Breast epithelium (tissue), 4 donors: ENCODE measurements at places on chromosomes 11 and 22. TPM values are rescaled to one million over a fixed set of nuclear protein-coding genes. Genes with fewer than 3 reads are reported as not detected.

The PLEKHB1 gene
- 0.80 TPM for total RNA-seq

DNA sequence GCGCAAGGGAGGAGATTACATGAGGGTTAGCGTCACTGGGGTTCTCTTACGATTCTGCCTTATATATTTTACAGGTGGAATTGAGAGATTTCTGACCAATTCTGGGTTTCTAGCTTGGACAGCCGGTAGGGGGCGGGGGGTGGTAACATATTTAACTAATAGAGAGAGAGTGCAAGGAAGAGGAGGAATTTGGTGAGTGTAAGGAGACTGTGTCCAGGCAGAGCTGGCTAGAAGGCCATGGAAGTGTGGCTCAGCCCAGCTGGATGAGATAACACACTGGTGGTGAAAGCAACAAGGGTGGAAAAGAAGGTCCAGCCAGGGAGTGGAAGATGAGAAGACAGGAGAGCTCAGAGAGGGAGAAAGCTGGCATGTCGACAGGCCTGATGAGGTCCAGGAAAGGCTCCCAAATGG lies 56.5 kb downstream of the ST3GAL4 start:
- H3K4me3 ChIP-seq = no peak overlapping the region
- H3K36me3 ChIP-seq = no peaks in the 10 kb centered on the region
- H3K4me1 ChIP-seq = peaks cover 16% of the 10 kb centered on the region
- DNase-seq = no peak
- H3K27me3 ChIP-seq = no peaks in the 10 kb centered on the region
- peak overlapping the region; percentile 23 for H3K27ac ChIP-seq

DNA sequence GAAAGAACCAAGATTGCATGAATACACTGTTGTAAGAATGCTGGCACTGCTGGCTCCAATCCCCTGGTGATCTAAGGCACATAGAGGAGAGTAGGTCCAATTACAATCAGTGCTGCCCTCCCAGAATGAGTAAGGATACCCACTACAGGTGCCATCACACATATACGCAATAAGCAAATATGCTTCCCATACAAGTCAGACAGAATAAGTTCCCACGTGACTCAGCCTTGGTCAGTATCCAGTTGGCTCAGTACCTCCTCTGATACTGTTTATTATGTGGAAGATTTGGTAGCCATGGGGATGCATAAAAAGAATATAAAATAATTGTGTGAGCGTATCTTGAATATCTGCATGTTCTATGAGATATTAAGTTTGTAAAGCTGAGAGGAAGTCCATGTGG lies 8.9 kb upstream of the OR2D3 start:
- H3K36me3 ChIP-seq = no peaks in the 10 kb centered on the region
- no peak overlapping the region for H3K4me3 ChIP-seq
- H3K27me3 ChIP-seq = no peaks in the 10 kb centered on the region

GRCh38 chr11:2103668-2104523 lies 35.3 kb downstream of the IGF2 start:
- H3K4me1 ChIP-seq = no peaks in the 10 kb centered on the region
- no peaks in the 10 kb centered on the region for H3K27me3 ChIP-seq
- no peak overlapping the region for H3K4me3 ChIP-seq
- H3K36me3 ChIP-seq = no peaks in the 10 kb centered on the region

- H3K27ac ChIP-seq = no peak overlapping the region
- no peaks in the 10 kb centered on the region for H3K4me1 ChIP-seq
- DNase-seq = no peak
- H3K4me3 ChIP-seq = no peak overlapping the region
Observed at GRCh38 chr11:84854498-84854880, 772.7 kb downstream of the DLG2 start.

DNA sequence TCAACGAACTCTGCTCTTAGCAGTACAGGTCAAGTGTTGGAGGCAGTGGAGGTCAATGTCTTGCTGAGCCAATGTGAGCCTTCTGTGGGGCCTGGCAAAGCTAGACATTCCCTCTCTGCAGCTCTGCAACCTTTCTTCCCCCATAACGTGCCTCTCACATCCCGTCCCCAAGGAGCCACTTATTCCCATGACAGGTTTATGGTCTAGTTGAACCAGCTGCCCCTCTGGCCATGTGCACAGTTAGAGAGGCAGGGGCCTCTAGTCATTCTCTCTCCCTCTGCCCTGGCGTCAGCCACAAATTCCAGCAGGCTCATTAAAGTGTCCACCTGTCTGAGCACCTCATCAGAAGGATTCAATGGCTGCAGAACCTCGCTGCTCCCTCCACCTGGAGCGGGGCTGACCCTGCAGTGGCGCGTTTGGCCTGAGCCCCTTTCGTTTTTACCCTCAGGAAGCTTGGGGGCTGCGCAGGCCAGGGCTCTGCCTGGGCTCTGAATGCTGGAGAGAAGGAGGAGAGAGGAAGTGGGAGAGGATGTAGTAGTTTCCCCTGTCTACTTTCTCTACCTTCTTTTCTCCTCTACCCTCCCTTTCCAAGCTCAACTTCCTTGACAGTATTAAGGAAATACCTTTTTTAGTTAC lies 302.1 kb upstream of the B3GAT1 start:
- no peak overlapping the region for H3K4me3 ChIP-seq
- H3K4me1 ChIP-seq = no peaks in the 10 kb centered on the region
- H3K27ac ChIP-seq = no peak overlapping the region
- no peaks in the 10 kb centered on the region for H3K27me3 ChIP-seq
- no peaks in the 10 kb centered on the region for H3K36me3 ChIP-seq

GRCh38 chr11:27619763-27620335 lies 80.4 kb downstream of the BDNF start:
- no peak overlapping the region for H3K4me3 ChIP-seq
- no peaks in the 10 kb centered on the region for H3K27me3 ChIP-seq
- H3K36me3 ChIP-seq = no peaks in the 10 kb centered on the region
- H3K27ac ChIP-seq = no peak overlapping the region
- no peak for DNase-seq
- H3K4me1 ChIP-seq = no peaks in the 10 kb centered on the region

DNA sequence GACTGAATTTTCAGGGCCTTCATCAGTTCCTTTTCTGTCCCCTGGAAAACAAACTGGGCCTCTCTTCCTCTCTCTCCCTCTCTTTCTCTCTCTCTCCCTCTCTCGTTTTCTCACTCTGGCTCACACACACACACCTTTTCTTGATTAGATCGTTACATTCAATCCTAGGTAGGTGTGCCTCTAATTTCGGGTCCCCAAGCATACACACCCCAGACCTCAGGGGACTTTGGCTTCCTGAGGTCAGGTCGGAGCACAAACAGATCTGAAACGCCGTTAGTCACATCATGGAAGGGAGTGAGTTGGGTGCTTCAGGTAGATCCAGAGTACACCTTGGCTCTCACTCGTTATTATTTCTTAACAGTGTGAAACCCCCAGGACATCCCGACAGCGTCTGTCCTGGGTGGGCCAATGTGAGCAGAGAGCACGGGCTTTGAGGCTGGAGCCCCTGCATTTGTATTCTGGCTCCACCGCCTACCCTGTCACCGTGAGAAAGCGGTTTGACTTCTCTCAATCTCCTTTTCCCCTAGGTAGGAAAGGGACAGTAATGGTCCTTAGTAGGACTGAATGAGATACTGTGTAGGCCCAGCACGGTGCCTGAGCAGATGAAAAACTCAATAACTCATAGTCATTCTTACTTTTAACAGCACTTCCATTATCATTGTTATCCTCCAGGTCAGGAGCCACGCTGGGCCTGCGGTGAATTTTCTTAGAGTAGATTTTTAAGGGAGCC lies 37.3 kb upstream of the POU2AF1 start:
- H3K36me3 ChIP-seq = no peaks in the 10 kb centered on the region
- H3K4me1 ChIP-seq = peaks cover 17% of the 10 kb centered on the region
- DNase-seq = no peak

GRCh38 chr11:36160091-36160490 lies 129.1 kb downstream of the COMMD9 start:
- no peak overlapping the region for H3K27ac ChIP-seq
- no peak for DNase-seq
- H3K27me3 ChIP-seq = no peaks in the 10 kb centered on the region
- no peaks in the 10 kb centered on the region for H3K36me3 ChIP-seq

- H3K27me3 ChIP-seq = no peaks in the 10 kb centered on the region
- no peaks in the 10 kb centered on the region for H3K36me3 ChIP-seq
- no peak for DNase-seq
Observed at GRCh38 chr22:38267086-38267485, 5.7 kb downstream of the TMEM184B start.

DNA sequence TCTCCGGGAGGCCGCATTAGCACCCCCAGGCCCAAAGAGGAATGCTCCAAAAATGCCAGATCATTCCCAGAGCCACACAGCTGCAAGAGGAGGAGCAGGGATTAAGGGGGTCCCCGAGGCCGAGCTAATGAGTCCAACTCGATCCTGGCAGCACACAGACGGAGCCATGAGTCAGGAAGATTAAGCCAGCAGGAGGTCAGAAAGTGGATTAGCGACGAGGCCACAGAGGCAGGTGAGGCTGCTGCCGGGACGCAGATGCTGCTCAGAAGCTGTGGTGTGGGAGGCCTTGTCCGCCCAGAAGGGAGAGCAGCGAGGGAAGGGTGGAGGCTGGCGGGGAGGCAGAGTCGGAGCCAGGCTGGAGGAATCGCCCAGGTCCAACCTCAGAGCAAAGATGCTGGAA lies 120.5 kb downstream of the SHANK2 start:
- peak; percentile 40 for DNase-seq
- H3K27me3 ChIP-seq = no peaks in the 10 kb centered on the region
- H3K4me1 ChIP-seq = no peaks in the 10 kb centered on the region
- H3K4me3 ChIP-seq = no peak overlapping the region

The ROBO4 gene
- 30.5 TPM for total RNA-seq

- no peak overlapping the region for H3K27ac ChIP-seq
- H3K4me3 ChIP-seq = no peak overlapping the region
- no peaks in the 10 kb centered on the region for H3K4me1 ChIP-seq
- H3K36me3 ChIP-seq = no peaks in the 10 kb centered on the region
- H3K27me3 ChIP-seq = no peaks in the 10 kb centered on the region
Observed at GRCh38 chr22:27482402-27482801, 319.2 kb downstream of the MN1 start.

DNA sequence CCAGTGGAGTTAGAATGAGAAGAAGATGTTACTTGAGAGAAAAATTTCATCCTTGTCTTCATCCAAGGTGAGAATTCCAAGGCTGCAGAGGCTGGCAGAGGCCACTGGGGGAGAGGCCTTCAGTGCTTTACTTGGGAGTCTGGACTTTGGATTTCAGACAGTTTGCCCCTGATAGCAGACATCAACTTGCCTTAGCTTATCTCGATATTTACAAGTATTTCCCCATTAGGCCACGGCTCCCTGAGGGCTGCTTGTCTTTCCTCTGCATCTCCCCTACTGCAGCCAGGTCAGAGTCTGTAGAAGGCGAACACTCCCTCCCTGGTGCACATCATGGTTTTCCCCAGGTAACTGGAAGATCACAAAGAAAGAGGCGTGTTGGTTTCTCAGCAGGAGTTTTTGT lies 29.9 kb upstream of the BSX start:
- no peaks in the 10 kb centered on the region for H3K36me3 ChIP-seq
- no peaks in the 10 kb centered on the region for H3K27me3 ChIP-seq
- DNase-seq = no peak
- no peak overlapping the region for H3K4me3 ChIP-seq
- H3K4me1 ChIP-seq = no peaks in the 10 kb centered on the region
- H3K27ac ChIP-seq = no peak overlapping the region

DNA sequence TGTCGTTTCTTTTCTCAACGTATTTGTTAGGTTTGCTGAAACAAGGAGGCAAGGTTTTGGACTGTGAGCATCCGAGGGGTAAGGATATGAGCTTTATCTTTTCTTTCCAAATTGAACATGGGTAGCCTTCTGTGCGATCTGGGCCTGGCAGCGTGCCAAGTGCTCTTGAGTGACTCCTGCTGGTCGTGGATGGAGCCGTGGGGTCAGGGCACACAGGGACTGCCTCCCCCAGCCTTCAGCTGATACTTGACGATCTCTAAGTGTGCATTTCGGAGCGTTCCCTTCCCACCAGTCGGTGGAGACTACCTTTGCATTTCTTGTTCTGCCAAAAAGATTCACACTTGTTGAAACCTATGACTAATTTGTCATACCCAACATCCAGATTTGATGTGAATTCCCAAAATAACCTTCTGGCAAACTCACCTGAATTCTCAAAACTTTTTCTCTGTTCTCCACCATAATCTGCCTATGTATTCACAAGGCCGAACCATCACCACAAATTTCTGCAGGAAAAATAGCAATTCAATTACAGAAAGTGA lies 40.1 kb upstream of the CLMP start:
- no peak overlapping the region for H3K4me3 ChIP-seq
- no peak overlapping the region for H3K27ac ChIP-seq
- no peaks in the 10 kb centered on the region for H3K27me3 ChIP-seq
- H3K4me1 ChIP-seq = no peaks in the 10 kb centered on the region
- no peak for DNase-seq
- no peaks in the 10 kb centered on the region for H3K36me3 ChIP-seq

- DNase-seq = no peak
- H3K27ac ChIP-seq = no peak overlapping the region
- no peaks in the 10 kb centered on the region for H3K36me3 ChIP-seq
- no peaks in the 10 kb centered on the region for H3K4me1 ChIP-seq
- no peak overlapping the region for H3K4me3 ChIP-seq
- H3K27me3 ChIP-seq = peaks cover 5% of the 10 kb centered on the region
Observed at GRCh38 chr11:11757909-11758308, 83.9 kb upstream of the USP47 start.

The CNGA4 gene
- 0.48 TPM for total RNA-seq

- H3K27me3 ChIP-seq = no peaks in the 10 kb centered on the region
- H3K27ac ChIP-seq = no peak overlapping the region
- H3K4me1 ChIP-seq = no peaks in the 10 kb centered on the region
- H3K36me3 ChIP-seq = no peaks in the 10 kb centered on the region
- H3K4me3 ChIP-seq = no peak overlapping the region
Observed at GRCh38 chr11:22536071-22536470, 89.6 kb downstream of the FANCF start.

- peak overlapping the region; percentile 85 for H3K27ac ChIP-seq
- no peak overlapping the region for H3K4me3 ChIP-seq
- DNase-seq = peak; percentile 65
- H3K27me3 ChIP-seq = no peaks in the 10 kb centered on the region
- no peaks in the 10 kb centered on the region for H3K36me3 ChIP-seq
- no peaks in the 10 kb centered on the region for H3K4me1 ChIP-seq
Observed at GRCh38 chr11:20112291-20113148, 47.8 kb downstream of the DBX1 start.

- H3K4me3 ChIP-seq = no peak overlapping the region
- H3K27me3 ChIP-seq = no peaks in the 10 kb centered on the region
- no peaks in the 10 kb centered on the region for H3K36me3 ChIP-seq
- no peak overlapping the region for H3K27ac ChIP-seq
- DNase-seq = no peak
Observed at GRCh38 chr11:101439488-101439887, 144.3 kb downstream of the TRPC6 start.

- H3K4me3 ChIP-seq = no peak overlapping the region
- H3K36me3 ChIP-seq = no peaks in the 10 kb centered on the region
- no peak for DNase-seq
- no peaks in the 10 kb centered on the region for H3K27me3 ChIP-seq
- no peaks in the 10 kb centered on the region for H3K4me1 ChIP-seq
Observed at GRCh38 chr11:23490557-23491235, 630.4 kb upstream of the CCDC179 start.

The CD6 gene
- 0.98 TPM for total RNA-seq

DNA sequence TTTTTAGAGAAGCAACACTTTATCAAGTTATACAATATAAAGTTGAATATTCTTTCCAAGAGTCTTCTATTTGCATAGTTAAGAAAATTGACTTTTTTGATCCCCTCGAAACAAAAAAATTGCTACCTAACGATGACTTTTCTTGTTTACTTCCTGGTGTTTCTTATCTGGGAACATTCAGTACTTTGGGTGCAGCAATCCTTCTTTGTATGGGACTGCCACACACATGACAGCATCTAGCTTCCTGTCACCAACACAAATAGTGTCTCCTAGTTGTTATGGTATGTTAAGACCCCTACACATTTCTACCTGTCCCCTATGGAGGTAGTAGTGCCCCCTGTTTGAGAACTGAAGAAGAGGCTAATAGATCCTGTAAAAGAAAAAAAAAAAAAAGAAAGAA lies 841.7 kb upstream of the FAT3 start:
- DNase-seq = no peak
- no peak overlapping the region for H3K4me3 ChIP-seq
- H3K36me3 ChIP-seq = no peaks in the 10 kb centered on the region
- no peak overlapping the region for H3K27ac ChIP-seq
